NCI-H1105 (cell line): ENCODE measurements at places on chromosomes 13 and 19.

- DNase-seq = no peak
Measured at GRCh38 chr19:38725469-38726283, 18.6 kb downstream of the CAPN12 start.

- DNase-seq = no peak
Measured at GRCh38 chr19:5679289-5680083, 830 bp downstream of the MICOS13 start.

GRCh38 chr13:91203430-91203829 is 144.1 kb upstream of the MIR17HG start:
- DNase-seq = no peak

DNA sequence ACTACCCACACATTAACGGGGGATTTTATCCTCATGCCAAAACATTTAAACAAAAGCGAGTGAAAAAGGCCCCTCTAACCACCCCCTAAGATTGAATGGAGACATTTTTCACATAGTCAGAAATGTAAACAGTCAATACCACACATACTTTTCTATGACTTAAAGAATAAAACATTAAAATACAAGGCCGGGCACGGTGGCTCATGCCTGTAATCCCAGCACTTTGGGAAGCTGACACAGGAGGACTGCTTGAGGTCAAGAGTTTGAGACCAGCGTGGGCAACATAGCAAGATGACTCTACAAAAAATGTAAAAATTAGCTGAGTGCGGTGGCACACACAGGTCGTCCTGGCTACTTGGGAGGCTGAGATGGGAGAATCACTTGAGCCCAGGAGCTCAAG is 47.3 kb downstream of the MPHOSPH8 start:
- DNase-seq = no peak

- no peak for DNase-seq
Measured at GRCh38 chr13:73479351-73479750, 420.5 kb downstream of the KLF5 start.

DNA sequence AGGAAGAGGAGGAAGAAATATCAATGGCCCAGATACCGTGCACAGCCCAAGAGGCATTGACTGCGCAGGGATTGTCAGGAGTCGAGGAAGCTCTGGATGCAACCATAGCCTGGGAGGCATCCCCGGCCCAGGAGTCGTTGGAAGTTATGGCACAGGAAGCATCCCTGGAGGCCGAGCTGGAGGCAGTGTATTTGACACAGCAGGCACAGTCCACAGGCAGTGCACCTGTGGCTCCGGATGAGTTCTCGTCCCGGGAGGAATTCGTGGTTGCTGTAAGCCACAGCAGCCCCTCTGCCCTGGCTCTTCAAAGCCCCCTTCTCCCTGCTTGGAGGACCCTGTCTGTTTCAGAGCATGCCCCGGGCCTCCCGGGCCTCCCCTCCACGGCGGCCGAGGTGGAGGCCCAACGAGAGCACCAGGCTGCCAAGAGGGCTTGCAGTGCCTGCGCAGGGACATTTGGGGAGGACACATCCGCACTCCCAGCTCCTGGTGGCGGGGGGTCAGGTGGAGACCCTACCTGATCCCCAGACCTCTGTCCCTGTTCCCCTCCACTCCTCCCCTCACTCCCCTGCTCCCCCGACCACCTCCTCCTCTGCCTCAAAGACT is 36.0 kb downstream of the KEAP1 start:
- no peak for DNase-seq
